ENCODE measurements at places on chromosomes 5 and 9.

DNA sequence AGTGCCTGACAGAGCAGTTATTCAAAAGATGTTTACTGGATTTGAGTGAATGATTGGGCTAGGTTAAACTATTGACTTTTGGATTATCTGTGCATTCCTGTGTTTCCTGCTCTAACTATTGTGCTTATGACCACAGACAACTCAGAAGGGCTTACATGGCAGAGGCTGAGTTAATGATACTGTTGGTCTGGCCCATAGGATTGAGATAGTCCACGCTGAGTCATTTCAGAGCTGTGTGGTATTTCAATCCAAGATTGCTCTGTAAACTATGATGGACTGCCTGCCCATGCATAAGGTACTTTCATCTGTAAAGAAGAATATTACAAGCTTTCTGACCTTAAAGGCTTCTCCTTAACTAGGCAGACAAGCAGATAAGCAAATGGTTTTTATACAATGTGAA lies 49.1 kb upstream of the SLIT3 start:
- peak; percentile 82 for DNase-seq

DNA sequence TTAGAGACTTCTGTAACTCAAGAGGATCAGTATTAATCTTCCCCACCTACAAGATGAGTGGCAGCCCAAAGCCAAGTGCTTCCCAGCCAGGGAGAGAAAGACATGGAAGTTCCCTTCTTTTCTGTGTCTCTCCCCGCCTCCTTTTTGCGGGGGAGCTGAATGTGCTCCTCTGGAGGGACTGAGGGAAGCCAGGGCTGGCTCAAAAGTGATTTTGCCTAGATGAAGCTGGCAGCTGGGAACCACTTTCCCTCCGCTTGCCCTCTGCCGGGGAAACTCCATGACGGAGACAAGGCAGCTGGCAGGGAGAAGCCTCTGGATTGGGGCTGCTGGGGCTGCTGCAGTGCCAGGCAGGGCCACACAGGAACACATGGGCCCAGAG lies 24.4 kb downstream of the EGR1 start:
- DNase-seq, result no peak

- peak; percentile 79 for DNase-seq
These were observed 10.8 kb downstream of the REEP2 start for GRCh38 chr5:138449501-138450239.

DNA sequence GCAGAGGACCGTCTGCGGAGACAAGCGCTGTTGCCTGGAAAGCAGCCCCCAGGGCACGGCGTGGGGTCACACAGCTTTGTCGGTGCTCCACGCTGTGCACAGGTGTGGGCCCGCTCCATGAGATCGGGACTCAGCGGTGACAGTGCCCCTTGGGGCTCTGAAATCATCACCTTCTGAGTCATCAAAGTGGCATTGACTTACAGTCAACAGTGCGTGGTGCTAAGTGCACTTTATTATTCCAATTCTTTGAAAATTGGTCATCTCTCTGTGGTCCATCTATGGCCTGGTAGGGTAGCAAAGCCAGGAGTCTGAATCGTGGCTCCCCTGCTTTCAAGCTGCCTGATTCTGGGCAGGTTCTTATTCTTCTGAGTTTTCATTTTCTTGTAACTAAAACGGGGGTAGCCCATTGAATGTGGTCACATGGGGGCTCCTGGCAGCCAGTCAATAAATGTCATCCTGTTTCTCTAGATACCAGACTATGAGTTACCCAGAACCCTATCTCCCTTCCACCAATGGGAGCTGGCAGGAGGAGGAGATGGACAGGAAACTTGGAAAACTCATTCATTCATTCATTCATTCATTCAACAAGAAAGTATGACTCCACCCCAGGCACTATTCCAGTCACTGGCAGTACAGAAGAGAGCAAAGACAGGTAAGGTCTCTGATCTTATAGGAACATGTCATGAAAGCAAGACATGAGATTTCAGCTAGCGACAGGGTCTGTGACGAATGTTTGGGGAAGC lies 20.3 kb upstream of the UNC5A start:
- no peak for DNase-seq

DNA sequence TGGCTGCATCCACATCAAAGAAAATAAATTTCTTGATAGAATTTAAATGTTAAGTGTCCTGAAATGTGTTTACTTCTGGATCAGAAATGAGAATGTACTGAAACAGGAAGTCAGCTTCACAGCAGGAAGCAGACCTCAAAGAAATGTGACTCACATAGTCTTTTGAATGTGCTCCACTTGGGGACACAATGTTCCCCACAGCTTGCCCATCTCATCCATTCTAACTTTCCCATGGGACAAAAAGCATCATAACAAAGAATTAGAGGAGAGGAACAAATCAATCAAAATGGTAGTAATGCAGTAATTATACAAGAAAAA lies 85.7 kb downstream of the GRAMD2B start:
- peak; percentile 58 for DNase-seq

GRCh38 chr5:84287951-84288350 lies 96.7 kb downstream of the EDIL3 start:
- peak; percentile 89 for DNase-seq

DNA sequence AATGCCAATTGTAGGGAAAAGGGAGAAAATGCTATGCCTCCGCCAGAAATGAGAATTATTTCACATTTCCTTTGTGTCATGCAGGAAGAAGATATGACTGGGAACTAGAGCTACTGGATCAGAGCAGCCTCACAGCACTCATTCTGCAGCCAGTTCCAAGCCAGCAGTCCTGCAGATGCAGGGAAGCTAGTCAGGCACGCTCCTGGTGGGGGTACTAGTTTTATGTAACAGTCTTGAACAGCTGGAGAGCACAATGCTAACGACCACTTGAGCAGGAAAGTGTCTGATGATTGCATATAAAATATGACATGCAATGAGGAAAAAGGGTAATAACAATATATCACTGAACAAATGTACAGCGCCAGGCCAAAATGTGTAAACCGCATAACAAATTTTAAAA lies 21.7 kb downstream of the CDH10 start:
- no peak for DNase-seq

DNA sequence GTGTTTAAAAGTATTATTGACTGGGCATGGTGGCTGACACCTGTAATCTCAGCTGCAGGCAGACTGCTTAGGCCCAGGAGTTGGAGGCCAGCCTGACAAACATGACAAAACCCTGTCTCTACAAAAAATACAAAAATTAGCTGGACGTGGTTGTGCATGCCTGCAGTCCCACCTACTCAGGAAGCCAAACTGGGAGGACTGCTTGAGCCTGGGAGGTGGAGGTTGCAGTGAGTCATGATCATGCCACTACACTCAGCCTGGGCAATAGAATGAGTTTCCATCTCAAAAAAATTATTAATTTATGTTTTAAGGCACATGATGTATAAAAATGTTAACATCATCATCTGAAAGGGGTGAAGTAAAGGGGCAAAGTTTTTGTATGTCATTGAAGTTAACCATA lies 49.7 kb upstream of the FNIP1 start:
- DNase-seq, result no peak

DNA sequence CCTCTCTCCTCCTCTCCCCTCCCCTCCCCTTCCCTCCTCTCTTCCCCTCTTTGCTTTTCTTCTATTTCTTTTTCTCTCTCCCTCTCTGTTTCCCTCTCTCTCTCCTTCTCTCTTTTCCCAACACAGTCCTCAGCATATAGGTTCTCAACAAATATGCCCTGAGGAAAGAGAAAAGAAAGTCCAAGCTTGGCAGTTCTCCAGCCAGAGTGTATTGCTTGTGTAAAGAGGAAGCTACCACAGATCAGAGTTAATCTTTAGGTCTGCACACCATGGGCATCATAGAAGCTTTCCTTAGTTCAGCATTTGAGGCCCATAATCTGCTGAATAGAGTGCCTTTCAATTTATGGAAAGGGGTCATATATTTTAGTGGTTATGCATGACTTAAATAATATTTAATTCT lies 382.8 kb upstream of the WWC1 start:
- peak; percentile 58 for DNase-seq

DNA sequence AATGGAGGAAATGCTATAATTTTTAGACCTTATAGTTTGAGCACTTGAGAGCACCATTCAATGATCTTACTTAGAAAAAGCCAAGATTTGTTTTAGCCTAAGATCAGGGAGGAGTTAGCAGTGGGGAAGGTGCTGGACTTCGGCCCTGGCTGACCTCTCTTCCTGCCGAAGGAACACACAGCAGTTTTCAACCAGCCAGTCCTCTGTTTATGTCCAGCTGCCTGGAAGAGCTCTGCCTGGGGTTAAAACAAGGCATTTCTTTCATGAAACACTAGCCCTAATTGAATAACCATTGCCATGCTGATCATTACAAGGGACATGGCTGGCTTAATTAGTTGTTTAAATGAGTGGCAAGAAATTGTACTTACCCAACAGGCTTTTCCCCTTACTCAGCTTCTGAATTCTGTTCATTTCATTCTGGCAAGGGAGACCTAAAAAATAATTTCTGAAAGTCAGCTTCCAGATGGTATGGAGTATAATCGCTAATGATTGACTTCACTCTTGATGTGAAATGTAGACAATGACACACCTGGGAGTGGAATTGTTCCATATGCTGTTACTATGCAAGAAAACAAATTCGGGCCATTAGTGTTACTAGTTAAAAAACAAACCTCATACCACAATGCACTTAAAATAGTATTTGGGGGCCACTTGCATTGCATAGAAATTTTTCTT lies 514.2 kb downstream of the SPOCK1 start:
- no peak for DNase-seq

DNA sequence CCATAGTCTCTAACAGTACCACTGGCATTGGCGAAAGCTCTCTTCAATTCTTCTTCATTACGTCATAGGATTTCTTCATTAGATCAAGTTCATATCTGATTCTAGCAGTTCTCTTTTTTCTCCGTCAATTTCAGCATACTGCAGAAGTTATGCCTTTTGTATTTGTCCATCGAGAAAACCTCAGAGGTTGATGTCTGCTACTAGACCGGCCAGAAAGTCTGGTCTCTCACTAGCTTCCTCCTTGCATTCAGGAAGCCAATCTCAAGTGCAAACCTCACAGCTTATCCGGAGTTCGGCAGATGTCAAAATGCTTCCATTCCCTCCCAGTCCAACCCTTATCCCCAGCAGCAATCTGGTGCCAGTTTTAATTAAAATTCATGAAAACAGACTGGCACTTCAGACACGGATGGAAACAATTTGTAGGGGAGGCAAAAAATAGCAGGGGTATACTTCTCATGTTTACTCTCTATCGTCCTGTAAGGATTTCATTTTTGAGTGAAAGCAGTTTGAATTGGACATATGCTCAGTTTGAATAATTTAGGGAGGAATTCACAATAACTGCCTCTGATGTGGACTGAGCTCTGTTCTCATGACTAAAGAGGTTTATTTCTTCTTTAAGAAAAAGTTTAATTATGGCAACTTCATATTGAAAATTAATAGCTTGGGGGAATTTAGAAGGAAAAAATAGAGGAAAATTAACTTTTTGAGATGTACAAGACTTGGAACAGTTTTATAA lies 56.4 kb upstream of the TMC1 start:
- no peak for DNase-seq

GRCh38 chr5:958701-959571 lies 49.7 kb upstream of the NKD2 start:
- no peak for DNase-seq
